ENCODE measurements at places on chromosomes 1 and 21. TPM values are rescaled to one million over a fixed set of nuclear protein-coding genes. Genes with fewer than 3 reads are reported as not detected.
A peak's percentile ranks its signal among the peaks of the same experiment; 100 is the strongest.

DNA sequence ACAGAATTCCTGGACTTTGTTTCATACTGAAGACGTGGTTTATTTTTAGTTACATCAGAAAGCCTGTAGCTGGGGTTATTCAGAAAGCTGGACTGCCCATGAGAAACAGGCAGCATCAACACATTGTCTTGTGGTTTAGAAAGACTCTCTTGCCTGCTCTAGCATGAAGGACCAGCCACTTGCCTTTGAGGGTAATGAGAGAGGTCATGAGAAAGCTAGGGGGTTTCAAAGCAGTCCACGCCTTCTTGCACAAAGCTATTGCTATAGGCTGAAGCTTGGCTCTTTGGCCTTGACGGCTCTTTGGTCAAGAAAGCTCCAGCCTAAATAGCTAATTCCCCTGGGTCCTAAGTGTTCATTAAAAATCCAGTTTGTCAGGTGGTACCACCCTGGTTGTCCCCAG lies 208.1 kb downstream of the PRDM2 start:
- no peaks in the 10 kb centered on the region for H3K36me3 ChIP-seq
- H3K27me3 ChIP-seq: no peaks in the 10 kb centered on the region
- no peaks in the 10 kb centered on the region for H3K4me1 ChIP-seq

DNA sequence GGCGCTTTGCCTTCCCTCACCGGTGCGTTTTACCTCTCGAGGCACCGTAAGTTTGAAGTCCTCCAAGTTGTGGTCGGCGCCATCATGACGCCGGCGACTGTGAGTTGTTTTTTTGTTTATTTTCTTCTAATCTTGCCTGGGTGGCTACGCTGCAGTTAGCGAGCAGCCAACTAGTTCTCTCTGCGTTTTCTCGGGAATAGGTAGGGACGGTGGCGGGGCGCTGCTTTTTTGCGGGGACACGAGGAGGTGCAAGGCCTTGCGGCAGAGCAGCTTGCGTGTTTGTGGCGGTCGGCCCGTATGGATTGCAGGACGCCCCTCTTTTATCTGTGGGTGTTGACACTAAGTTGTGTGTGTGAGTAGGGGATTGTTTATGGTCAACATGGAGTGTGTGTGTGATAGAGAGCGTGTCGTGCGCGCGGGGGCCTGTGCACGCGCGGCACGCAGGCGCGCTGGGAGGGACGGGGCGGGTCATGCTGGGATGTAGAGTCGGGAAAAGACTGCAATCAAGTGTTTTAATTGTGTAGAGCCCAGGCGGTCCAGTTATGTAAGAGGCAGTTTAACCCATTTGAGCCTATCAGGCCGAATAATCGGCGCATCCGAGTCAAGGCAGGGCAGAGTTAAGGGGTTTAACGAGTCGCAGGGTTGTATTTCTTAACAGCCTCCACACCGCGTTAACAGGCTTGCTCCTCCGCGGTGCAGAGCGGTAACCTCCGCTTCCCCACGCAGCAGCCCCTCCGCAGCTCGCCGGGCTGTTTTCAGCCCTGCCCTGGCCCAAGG lies 1.2 kb upstream of the NEGR1 start:
- peak; percentile 79 for DNase-seq
- no peaks in the 10 kb centered on the region for H3K36me3 ChIP-seq
- H3K27me3 ChIP-seq: no peaks in the 10 kb centered on the region
- H3K27ac ChIP-seq: peak overlapping the region; percentile 76
- H3K4me3 ChIP-seq: peak overlapping the region; percentile 56
- H3K4me1 ChIP-seq: peaks cover 11% of the 10 kb centered on the region

DNA sequence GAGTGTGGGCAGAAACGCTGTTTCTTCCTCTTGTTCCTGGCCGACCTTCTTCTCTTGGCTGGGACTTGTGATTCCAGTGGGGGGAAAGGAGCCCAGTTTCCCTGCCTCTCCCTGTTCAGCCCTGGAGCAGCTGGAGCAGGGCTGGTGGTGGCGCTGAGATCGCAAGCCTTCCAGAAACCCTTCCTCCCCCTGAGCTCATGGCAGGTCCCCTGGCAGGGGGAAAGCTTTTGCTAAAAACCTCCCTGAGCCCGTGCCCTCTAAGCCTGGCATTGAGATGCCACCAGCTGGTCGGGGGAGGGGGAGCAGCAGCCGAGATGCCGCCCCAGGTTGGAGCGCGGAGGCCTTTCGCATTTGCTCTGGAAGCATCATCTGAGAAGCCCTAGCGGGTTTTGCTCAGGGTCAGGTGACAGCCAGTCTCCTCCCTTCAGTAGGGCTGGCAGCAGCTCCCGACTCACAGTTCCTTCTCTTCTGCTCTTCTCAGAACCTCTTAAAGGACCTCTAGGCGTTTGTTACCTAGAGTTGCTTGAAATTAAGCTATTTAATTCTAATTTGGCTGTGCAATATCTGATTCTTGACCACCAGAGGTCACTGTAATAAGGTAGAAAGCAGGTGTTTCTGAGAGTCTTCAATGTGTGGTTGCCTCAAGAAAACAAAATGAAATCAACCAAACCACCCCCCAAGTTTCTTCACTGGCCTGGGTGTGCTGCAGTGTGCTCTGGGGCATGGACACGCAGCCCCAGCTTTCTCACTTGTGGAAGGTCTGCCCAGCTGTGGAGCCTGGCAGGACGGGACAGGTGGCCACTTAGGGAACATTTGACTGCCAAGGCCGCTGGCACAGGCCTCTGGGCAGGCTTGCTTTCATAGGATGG lies 257.3 kb downstream of the CAMTA1 start:
- H3K4me1 ChIP-seq: no peaks in the 10 kb centered on the region
- no peak overlapping the region for H3K27ac ChIP-seq
- no peak overlapping the region for H3K4me3 ChIP-seq
- no peak for DNase-seq

GRCh38 chr1:27940297-27940696 lies 5.5 kb downstream of the SMPDL3B start:
- no peaks in the 10 kb centered on the region for H3K36me3 ChIP-seq
- no peak overlapping the region for H3K4me3 ChIP-seq
- peak; percentile 57 for DNase-seq
- peaks cover 8% of the 10 kb centered on the region for H3K4me1 ChIP-seq
- H3K27me3 ChIP-seq: no peaks in the 10 kb centered on the region

- no peaks in the 10 kb centered on the region for H3K36me3 ChIP-seq
- H3K27me3 ChIP-seq: no peaks in the 10 kb centered on the region
- no peak overlapping the region for H3K4me3 ChIP-seq
- peaks cover 27% of the 10 kb centered on the region for H3K4me1 ChIP-seq
- H3K27ac ChIP-seq: no peak overlapping the region
Observed at GRCh38 chr1:203178083-203178482, 2.5 kb upstream of the MYBPH start.

Gene CHRM3
- 0.05 TPM for total RNA-seq

Gene THBS3
- 8.8 TPM for total RNA-seq

Gene GABRD
- 0.44 TPM for total RNA-seq

Gene GBP3
- 2.3 TPM for total RNA-seq
